ENCODE measurements at places on chromosomes 3 and 15.

DNA sequence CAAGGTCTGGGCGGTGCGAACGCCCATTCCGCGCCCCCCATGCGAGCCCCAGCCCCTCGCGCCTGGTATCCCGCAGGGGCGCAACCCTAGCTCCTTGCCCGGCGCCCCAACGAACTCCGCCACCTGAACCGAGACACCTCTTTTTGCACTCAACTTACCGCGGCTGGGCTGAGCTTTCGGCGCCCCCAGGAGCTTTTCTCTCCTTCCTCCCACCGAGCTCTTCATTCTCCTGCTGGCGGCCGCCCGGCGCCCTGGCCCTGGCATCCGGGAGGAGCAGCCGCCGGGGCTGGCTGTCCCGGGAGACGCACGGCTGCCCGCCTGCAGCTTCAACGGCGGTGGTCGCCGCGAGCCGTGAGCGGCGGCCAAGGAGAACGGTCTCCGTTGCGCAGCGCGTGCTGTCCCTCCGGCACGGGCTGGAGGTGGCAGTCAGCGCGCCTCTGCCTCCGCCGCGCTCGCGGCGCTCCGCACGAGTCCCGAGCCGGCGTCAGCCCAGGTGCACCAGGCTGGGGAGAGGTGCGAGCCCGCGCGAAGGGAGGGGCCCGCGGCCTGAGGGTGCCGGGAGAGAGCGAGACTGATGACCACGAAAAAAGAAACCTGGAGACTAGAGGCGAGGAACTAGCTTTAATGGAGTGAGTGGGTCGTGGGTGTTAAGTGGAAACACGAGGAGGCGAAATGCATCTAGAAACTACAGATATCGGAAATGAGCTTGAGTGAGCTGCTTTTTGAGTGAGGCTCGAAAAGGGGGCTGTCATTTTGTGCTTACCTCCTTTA is 621.5 kb upstream of the ZNF385D start:
- no peak for DNase-seq

DNA sequence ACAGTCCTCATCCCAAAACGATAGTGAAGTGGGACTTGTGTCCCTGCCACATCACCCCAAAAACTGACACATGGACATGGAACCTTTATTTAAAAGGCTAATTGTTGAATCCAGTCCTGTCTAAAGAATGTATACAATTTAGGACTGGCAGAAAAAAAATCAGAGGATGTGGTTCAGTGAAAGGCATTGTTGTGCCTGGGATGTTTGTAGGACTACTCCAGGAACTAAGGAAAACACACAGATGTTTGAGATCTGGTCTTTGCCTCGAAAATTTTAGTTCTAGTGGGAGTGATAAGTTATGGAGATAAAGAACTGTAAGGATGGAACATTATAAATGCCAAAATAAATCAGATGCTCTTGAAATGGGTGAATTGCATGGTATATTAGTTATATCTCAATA is 27.2 kb downstream of the VGLL4 start:
- no peak for DNase-seq

GRCh38 chr15:79883579-79884203 is 13.1 kb downstream of the MTHFS start:
- DNase-seq, result no peak

GRCh38 chr3:127491909-127492308 is 98.6 kb downstream of the TPRA1 start:
- no peak for DNase-seq

DNA sequence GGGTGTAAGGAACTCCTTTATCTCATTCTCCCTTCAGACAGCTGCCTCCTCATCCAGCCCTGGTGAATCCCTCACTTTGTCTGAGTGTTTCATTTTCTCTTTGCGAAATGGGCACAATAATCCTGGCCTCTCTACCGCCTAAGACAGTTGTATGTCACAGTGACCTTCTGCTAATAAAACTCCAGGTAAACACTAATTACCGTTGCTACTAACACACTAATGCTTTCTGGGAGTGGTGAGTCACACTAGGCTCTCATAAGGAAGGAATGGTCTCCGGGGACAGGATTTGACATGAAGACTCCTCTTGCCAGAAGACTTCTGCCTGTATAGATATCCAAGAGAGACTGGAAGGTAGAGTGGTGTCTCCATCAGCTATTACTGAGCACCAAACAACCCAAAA is 71.7 kb upstream of the SNRK start:
- DNase-seq, result no peak

- DNase-seq, result no peak
Measured at GRCh38 chr15:34699968-34700640, 54.7 kb downstream of the GJD2 start.

GRCh38 chr3:111745786-111746185 is 113.3 kb upstream of the PHLDB2 start:
- no peak for DNase-seq

DNA sequence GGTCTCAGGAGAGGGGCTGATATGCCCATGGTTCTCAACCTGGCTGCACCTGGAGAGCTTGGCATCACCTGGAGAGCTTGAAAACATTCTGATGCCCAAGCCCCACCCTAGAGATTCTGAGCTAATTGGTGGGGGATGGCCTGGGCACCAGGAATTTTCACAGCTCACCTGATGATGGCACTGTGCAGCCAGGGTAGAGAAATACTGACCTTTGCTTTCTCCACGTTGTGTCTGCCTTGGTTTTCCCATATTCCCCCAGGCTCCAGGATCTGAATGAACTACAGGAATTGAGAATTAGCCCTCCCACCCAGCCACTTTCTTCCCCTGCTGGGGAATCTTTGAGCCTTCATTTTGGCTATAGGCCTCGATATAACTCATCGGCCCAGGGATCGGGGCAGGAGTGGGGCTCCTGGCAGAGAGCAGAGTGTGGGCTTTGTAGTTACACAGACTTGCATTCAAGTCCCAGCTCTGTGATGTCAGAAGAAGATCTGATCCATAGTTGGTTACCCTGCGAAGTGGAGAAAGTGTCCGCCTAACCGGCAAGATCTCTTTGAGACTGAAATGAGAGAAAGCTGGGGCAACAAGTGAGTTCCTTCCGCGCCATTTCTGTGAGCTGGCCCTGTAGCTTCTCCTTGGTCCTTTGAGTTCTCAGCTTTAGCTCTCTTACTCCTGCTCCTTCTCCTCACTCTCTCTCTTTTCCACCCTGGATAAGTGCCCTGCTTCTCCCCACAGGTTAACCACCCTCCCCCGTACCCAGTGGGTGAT is 33.1 kb upstream of the UBE2Q2 start:
- no peak for DNase-seq

GRCh38 chr3:177060492-177060891 is 136.8 kb downstream of the TBL1XR1 start:
- DNase-seq, result no peak

GRCh38 chr15:88911766-88912118 is 1.4 kb downstream of the MFGE8 start:
- no peak for DNase-seq

DNA sequence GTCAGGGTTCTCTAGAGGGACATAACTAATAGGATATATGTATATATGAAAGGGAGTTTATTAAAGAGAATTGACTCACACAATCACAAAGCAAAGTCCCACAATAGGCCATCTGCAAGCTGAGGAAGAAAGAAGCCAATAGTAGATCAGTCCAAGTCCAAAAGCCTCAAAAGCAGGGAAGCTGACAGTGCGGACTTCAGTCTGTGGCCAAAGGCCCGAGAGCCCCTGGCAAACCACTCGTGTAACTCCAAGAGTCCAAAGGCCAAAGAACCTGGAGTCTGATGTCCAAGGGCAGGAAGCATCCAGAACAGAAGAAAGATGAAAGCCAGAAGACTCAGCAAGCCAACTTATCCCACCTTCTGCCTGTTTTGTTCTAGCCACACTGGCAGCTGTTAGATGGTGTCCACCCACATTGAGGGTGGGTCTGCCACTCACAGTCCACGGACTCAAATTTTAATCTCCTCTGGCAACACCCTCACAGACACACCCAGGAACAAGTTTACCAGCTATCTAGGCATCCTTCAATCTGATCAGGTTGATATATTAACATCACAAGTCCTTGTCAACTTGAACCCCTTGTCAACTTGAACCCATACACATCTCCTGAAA is 54.2 kb upstream of the ACAD9 start:
- DNase-seq, result no peak

DNA sequence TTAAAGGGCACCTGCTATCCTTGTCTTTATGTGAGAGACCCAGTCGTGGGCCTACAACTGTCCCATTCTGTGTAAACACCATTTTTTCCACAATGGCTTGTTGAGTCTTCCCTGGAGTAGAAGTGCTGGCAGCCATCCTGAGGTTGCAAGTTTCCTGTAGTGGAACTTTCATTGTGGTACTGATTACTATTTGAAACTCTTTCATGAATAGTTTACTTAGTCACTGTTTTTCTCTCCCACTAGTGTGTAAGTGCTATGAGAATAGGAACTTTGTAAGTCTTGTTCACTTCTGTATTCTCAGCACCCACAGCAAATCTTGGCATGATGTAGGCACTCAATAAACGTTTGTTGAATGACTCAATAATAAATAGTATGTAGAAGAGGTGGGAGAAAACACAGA is 48.6 kb downstream of the RARB start:
- no peak for DNase-seq

- no peak for DNase-seq
Measured at GRCh38 chr15:98150536-98150935, 190.0 kb downstream of the ARRDC4 start.

GRCh38 chr15:47603026-47603425 is 114.3 kb upstream of the SEMA6D start:
- DNase-seq, result no peak

DNA sequence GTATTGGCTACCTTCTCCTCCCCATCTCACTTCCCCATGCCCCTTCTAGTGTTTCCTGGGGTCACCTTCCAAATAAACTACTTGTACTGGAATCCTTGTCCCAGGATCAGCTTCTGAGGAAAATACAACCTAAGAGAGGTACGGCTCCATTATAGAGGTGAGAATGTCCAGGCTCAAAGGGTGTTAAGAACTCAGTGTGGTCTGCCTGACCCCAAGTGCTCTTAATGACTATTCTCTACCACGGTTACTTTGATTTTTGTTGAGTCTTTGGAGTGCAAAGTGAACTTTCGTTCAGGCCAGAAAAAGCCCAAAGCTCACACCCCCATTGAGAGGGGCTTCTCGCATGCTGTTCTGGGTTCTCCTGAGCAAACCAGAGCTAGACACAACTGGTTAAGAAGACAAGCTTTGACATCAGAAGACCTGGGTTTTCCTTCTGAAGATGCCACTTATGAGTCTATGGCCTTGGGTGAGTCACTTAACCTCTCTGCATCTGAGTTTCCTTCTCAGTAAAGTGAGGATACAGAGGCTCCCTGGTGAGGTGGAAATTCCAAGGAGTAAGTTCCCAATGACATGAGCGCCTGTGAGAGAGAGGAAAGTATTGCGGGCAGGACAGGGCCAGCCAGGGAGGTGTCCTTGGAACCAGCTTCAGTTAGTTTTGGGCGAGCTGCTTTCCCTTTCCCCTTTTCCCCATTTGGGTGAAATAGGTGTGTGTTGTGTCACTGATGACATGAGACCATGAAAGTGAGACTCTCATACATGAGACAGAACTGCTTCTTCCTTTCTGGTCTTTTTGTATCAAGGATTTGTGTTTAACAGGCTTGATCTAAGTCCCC is 475.0 kb upstream of the PROK2 start:
- no peak for DNase-seq

DNA sequence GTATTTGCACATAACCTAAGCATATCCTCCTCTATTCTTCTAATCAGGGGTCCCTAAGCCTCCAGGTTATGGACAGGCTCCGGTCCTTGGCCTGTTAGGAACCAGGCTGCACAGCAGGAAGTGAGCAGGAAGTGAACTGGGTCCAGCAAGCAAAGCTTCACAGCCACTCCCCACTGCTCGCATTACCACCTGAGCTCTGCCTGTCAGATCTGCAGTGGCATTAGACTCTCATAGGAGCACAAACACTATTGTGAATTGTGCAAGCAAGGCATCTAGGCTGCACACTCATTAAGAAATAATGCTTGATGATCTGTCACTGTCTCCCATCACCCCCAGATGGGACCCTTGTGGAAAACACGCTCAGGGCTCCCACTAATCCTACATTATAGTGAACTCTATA is 9.8 kb downstream of the MSL2 start:
- no peak for DNase-seq

GRCh38 chr3:111980716-111981456 is 2.1 kb downstream of the ABHD10 start:
- no peak for DNase-seq

- DNase-seq, result no peak
Measured at GRCh38 chr15:81049835-81050234, 49.1 kb downstream of the TLNRD1 start.

- DNase-seq, result no peak
Measured at GRCh38 chr3:113193719-113194118, 17.6 kb upstream of the BOC start.

DNA sequence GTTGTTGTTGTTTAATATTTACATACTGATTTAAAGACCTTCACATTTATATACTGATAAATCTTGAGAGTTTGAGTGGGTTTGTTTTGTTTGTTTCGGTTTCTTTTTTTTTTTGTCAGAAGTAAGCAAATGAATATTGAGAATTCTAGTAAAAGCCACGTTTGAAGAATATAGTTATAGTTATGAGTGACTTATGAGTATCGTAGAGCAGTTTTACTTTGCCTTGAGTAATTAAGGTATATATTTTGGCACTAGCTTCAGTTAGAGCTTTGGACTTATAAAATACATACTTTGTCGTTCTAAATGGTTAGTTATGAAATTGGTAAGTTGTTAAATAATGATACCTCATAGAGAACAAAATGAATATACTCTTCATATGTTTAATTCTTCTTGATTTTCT is 27.8 kb downstream of the ATP1B3 start:
- DNase-seq, result no peak

- DNase-seq, result no peak
Measured at GRCh38 chr3:74387111-74387735, 227.2 kb downstream of the CNTN3 start.

Measured in stimulated activated CD4-positive, alpha-beta T cell treated with anti-CD3 and anti-CD28 coated beads, TNF-alpha, amount 100 ng/mL, for 4 hours (primary cell).